ENCODE measurements at places on chromosomes 2 and 18.

- no peak for DNase-seq
Observed at GRCh38 chr2:28399956-28400355, 7.3 kb downstream of the FOSL2 start.

- DNase-seq, result no peak
Observed at GRCh38 chr2:7288484-7288883, 371.3 kb downstream of the RNF144A start.

GRCh38 chr2:44498551-44498950, 136.8 kb downstream of the CAMKMT start:
- DNase-seq, result no peak

- DNase-seq, result no peak
Observed at GRCh38 chr2:157936406-157936805, 60.3 kb upstream of the ACVR1 start.

DNA sequence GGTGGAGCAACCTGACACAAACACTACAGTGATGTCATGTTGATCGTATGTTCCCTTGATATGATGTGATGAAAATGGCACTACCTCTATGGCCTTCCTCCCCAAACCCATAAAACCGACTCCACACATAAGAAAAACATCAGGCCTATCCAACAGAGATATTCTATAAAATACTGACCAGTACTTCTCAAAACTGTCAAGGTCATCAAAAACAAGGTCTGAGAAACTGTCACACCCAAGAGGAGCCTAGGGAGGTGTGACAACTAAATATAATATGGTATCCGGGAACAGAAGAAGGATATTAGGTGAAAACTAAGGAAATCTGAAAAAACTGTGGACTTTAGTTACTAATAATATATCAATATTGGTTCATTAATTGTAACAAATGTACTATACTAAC, 85.9 kb upstream of the FZD5 start:
- no peak for DNase-seq

DNA sequence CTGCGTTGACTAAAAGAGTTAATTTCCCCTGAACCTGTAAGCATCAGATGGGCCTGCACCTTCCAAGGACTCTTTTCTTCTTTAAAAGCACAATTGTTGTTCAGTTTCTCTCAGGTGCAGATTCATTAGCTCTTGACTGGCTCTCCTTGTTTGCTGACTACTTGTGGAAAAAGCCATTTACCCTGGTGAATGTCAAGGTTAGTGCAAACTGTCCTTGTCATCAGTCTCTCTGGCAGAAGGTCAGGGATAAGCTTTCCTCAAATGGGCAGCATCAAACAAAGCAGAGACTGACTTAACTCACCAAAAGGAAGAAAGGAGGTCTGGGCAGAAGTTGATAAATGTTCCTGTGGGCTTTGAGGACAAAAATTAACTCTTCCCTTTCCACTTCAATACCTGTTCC, 922.7 kb downstream of the BCL11A start:
- no peak for DNase-seq

GRCh38 chr2:45518546-45518945, 92.5 kb downstream of the SRBD1 start:
- no peak for DNase-seq

DNA sequence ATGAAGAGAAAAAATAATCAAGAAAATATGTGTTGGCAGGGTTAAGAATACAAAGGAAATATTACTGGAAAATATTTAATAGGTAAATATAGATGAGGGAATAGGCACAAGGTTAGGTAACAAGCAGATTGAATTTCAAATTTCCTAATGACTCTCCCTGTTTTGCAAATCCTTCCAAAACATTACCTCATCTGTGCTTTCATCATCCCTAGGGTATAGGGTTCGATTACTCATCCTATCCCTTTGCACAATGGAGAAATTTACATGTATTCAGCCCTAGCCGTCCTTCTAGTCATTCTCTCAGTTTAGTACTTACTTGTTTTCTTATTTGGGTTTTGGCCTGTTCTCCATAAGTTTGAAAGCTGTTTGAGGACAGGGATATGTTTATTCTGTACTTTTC, 864.6 kb upstream of the FSHR start:
- no peak for DNase-seq

DNA sequence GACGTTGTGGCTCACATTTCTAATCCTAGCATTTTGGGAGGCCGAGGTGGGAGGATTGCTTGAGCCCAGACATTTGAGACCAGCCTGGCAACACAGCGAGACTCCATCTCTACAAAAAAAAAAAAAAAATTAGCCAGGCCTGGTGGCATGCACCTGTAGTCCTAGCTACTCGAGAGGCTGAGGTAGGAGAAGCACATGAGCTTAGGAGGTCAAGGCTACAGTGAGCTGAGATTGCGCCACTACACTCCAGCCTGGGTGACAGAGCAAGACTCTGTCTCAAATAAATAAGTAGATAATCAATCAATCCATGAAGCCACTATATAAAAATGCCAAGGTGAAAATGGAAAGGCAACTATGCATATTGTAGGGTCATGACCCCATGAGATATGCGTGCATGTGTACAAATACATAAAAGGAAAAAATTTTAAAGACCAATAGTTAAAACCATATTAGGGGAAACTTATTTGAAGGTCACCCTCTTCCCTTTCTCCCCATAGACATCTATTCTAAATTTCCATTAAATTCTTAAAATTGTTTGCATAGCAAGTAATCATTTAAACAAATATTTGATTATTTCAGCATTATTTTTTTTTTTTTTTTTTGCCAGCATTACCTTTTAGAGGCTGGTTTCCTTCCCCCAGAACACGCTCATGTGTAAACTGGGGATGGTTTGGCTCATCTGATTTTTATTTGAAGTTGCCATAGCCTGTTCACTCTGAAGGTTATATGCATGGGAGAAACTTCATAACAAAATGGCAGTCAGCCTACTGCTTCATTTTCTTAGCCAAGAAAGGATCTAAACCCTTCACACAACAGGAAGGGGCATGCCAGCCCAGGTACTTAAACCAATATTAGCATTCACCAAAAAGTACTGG, 37.3 kb upstream of the TMEM247 start:
- no peak for DNase-seq

GRCh38 chr18:54382733-54383252, 25.1 kb downstream of the C18orf54 start:
- no peak for DNase-seq

GRCh38 chr18:5475267-5475666, 68.5 kb downstream of the EPB41L3 start:
- DNase-seq, result no peak

DNA sequence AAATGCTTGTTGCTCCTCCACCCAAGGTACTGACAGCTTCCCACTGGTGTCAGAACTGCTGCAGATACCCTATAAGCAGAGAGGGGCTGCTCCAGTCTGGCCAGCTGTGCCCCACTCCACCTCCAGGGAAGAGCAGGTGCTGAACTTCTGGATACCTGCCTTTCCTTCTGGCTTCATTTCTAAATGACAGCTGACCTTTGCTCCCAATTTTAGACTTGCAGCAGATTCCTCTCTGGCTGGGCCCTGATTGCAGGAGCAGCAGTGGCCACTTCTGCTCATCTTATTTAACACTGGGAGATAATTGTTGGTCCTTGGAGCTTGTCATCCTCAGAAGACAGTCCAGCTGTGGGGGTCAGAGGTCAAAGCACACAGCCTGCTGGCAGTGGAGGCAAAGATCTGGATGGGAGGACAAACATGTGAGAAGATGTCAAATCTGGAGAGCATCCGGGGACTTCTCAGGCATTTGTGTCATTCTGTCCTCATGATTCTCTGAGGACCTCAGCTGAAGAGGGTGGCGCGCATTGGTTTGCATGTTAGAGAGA, 38.9 kb downstream of the SETBP1 start:
- DNase-seq, result no peak

DNA sequence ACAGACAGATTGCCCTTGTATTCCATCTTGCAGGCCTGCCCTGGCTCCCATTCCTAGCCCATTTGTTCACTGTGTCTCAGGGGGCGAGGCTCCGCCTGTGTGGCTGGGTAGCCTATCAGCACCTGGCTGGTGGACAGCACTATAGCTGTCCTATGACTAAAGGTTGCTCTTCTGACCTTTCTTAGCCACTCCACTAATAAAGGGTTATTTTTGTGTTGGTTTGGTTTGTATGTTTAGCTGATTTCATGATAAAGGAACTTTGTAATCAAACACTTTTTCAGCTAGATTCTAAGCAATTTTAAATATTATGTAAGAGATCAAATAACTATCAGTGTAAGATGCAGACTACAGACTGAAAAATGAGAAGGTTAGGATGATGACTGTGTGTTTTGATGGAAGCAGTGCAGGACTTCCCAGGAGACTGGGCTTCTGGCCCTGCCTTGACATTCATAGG, 72.2 kb downstream of the CRIM1 start:
- DNase-seq, result no peak

- DNase-seq, result no peak
Observed at GRCh38 chr18:13877157-13877556, 38.2 kb downstream of the MC2R start.

DNA sequence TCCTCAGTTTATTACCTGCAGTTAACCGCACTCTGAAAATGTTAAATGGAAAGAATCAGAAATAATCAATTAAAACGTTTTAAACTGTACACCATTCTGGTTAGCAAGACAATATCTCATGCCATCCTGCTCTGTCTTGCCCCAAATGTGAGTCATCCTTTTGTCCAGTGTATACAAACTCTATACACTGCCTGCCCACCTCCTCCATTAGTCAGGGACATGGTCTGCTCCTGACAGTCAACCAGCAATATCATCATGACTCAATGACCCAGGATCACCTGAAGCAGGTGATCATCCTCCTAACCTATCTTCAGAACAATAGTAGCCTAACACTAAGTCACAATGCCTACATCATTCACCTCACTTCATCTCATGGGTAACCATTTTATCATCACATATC, 214.7 kb downstream of the KCNH7 start:
- no peak for DNase-seq

DNA sequence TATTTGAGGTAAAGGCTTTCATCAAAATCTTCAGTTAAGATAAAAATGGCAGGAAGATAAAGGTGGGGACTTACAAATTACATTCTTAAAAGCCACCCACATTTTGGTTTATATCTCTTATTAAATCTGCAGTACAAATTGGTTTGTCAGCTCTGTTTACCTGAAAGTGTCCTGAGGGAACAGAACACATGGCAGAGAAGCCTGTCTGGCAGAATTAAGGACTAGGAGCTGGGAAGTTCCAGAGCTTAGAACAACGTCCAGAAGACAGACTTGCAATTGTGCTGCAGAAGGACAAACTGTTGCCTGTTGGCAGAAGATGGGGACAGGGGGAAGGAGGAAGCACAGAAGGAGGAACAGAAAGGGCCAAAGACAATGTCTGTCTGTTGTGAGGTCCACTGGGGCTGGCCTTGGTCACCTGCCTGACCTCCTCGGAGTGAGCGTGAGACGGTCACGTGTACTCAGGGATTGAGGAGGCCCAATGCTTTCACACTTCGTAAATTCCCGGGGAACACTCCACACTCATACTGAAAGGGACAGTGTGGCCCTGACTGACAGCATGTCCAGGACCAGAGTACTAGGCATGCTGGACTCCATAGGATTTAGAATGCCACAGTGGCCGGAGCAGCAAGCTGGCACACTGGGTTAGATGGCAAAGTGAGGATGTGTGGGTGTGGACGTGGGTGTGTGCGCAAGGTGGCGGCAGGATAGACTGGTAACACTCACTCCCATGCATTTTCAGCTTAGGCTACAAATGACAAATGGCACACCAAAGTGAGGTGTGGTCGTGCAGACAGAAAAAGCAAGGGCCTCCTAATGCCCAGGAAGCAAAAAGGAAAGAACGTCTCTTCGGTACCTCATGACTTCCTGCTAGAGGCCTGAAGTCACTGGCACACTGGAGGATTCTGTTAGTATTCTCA, 210.9 kb upstream of the REV1 start:
- no peak for DNase-seq

DNA sequence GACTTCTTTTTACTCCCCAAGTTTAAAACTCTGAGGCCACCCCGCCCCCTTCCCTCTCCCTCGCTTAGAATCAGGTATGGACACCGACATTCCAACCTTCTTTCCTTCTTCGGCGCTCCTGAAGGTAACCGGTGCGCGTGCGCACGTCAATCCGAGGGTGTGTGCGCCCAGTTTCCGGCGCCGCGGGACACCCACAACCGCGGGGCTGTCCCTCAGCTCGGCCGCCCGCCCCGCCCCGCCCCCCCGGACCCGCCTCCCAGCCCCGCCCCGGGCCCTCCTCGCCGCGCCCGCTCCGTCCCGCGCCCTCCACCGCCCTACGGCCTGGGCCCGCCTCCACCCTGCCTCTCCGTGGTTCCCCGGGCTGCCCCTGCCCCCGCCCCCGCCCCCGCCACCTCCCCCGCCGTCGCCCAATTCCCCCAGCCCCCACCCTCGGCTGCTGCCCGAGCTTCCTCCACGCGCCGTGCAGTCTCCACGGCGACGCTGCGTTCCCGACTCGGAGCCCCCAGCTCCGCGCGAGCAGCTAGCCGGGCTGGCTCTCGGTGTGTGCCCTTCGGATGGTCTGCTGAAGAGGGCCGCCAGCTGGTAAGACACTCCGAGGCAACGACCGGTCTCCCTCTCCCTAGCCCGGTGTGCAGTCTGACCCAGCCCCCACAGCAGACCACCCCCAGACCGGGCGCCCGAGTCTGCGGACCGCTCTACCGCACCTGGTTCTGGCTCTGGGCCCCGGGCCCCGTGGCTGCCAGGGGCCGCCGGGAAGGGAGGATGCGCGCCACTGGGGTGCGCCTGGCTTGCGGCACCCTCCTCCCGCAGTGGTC, 635 bp downstream of the ERICH2 start:
- peak; percentile 29 for DNase-seq

DNA sequence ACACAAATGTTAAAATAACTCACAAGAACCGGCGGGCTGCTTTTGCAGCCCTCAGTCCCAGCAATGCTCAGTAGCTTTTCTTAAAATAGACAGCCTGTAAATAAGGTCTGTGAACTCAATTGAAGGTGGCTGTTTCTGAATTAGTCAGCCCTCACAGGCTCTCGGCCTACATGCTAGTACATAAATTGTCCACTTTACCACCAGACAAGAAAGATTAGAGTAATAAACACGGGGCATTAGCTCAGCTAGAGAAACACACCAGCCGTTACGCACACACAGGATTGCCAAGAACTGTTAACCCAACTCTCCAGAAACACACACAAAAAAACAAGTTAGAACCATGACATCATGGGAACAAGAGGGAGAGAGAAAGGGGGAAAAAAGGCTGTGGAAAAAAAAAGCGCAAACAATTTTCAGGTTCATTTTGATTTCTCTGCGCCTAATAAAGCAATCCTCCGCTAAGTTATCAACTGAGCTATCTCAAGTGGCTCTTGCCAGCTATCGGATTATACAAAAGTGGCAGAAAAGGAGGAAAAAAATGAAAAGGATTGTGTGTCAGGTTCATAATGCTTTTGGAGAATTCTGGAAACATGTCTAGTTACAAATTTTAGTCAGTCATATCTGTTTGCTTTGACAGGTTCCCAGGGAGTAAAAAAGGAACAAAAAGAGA, 89.1 kb downstream of the ZEB2 start:
- no peak for DNase-seq

GRCh38 chr2:226078666-226079065, 679.2 kb downstream of the NYAP2 start:
- DNase-seq, result no peak

DNA sequence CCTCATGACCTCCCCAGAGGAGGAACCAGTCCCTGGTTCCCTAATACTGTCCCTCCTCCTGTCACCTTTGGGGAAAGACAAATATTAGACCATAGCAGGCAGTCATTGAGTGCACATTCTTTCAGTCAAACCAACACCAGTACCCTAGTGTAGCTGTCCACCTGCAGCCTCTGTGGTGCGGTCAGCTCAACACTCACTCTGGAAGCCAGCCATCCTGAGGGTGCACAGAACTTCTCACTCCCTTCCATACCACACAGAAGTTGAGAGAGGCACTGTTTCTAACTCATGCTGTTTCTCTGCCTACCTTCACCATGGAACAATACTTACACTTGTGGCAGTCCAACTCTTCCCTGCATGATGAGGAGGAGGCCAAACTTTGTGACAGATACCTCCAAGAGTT, 232.6 kb upstream of the FBXO11 start:
- no peak for DNase-seq

Data from stimulated activated CD4-positive, alpha-beta T cell treated with anti-CD3 and anti-CD28 coated beads, Interleukin-12 subunit alpha, Interleukin-12 subunit beta, amount 100 ng/mL, for 48 hours (primary cell).